ENCODE measurements at places on chromosomes 5 and 9.

DNA sequence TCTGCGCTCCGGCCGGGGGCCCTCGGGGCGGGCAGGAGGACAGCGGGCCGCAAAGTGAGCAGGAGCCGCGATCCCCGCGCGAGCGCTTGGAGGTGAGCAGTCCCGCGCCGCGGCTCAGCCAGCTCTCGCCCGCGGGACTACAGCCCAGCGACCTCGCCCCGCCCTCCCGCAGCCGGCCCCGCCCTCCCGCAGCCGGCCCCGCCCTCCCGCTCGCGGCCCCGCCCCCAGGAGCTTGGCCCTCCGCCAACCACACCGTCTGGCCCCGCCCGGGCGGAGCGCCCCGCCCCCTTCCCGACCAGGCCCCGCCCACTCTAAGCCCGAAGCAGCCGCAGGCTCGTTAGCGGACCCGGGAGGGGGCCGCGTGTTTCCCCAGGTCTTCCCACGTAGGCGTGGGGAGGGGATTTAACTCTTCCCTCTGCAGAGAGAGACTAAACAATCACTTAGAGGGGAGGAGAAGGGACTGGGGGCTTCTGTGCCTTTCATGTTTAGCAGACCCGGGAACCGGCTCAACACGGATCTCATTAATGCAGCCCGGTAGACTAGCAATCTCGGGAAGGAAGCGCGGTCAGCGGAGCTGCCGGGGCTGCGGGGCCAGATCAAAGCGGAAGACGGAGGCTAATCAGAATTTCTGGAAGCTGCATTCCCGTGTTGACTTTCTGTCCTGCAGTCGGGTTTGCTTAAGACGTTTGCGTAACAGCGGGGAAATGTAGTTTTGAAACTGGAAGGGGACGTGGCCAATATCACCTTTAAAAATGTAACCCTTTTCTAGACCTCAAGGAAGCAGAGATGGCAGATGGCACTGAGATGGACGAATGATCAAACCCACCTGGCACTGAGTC, at the start of gene MYO10:
MYO10 (minus strand) TSS at position 139 of the 839 bp plus-strand sequence. CDS start 480 bp downstream, outside the sequence.
- DNase-seq = peak; percentile 42

DNA sequence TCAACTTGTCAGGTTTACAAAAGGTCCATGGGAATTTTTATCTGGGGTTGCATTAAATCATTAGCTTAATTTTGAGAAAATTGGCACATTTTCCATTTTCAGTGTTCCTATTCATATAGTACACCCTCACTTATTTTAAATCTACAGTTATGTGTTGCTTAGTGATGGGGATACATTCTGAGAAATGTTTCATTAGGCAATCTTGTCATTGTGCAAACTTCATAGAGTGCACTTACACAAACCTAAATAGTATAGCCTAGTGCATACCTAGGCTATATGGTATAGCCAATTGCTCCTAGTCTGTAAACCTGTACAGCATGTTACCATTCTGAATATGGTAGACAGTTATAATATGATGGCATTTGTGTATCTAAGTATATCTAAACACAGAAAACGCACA, 19.8 kb upstream of the FAM151B start:
- no peak for DNase-seq

- no peak for DNase-seq
Observed at GRCh38 chr5:178677429-178677828, 50.6 kb upstream of the CLK4 start.

- no peak for DNase-seq
Observed at GRCh38 chr5:170268884-170269283, 28.7 kb downstream of the LCP2 start.

GRCh38 chr5:162485666-162486292, 418.2 kb downstream of the GABRG2 start:
- peak; percentile 66 for DNase-seq

DNA sequence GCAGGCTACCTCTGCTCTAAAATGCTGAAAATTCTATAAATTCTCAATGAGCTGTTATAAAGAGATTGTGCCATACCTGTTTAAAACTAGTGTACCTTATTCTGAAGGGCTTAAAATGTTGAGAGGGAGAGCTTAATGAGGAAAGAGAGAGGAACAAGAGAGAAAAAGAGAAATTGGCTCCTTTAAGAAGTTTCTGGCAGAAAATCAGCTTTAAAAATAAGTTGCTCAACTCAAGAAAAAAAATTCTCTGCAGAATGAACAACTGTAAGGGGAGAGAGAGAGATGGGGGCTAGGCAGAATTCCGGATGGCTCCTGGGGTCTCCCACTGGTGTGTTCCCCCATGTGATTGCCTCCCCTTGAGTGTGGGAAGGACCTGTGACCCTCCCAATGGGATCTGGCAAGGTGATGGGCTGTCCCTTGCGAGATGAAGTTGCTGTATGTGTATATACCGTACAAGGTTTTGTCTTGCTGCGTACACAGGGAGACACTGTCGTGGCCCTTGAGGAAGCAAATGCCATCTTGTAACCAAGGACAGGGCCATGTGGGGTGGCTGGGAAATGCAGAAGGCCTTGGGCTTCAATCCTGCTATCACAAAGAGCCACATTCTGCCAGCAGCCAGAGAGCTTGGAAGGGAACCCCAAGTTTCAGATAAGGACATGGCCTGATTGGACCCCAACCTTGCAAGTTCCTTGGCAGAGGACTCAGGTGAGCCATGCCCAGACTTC, 64.3 kb upstream of the S1PR3 start:
- no peak for DNase-seq

GRCh38 chr5:132889501-132889900, 16.0 kb downstream of the LEAP2 start:
- DNase-seq = no peak

DNA sequence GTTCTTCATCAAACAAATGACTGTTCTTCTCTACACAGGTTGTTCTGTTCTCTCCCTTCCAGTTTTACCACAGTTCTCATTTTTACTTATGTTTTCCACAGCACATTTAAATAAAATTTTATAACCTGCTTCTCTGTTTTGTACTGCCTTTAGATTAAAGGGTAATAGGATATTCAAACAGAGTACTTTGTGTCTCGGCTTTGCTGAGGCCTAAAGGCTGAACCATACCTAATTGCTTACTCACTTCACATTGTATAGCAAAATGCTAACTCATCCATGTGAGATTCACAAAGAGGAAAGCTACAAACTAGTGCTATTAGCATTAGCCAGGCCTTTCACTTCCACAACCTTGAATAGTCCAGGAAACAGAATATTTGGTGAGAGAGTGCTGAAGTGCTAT, 200.3 kb downstream of the TRPM3 start:
- DNase-seq = no peak

GRCh38 chr5:35058374-35058788, 10.6 kb upstream of the AGXT2 start:
- DNase-seq = no peak

DNA sequence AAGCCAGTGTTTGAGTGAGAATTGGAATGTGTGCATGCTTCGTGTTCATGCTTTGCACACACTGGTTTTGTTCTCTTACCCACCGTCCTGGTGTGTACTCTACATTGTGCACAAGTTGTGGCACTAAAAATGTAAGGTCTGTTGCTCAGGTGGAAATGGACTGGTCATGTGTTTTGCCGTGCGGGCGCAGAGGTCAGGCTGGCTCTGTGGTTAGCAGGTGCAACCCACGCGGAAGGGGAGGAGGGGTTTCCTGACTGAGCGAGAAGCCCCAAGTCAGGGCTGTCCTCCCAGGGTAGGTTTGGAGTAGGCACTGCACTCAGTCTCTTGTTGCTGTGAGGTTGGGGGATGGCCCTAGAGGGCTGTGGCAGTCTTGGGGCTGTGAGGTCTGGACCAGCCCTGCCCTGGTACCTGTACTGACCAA, 86.6 kb downstream of the EHMT1 start:
- no peak for DNase-seq

DNA sequence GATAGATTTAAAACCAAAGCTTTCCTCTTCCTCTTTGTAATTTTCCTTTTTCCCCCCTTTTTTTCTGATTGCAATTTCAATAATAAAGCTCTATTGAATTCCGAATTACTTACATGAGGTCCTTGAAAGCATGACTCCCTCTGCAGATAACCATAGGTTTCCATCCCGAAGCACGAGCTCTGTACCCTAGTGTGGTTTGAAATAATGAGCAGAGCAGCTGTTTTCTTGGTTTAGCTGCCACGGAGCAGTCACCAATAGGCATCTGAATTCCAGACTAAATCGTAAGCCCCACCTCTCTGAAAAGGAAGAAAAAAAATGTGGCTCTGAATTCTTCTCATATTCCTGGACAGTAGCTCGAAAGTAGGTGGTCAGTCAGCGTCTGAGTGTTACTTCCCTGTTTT, 18.5 kb upstream of the GNE start:
- DNase-seq = no peak
